Stimulated activated CD4-positive, alpha-beta T cell treated with anti-CD3 and anti-CD28 coated beads, Interleukin-1b, Interleukin-23, amount 100 ng/mL, for 1 hour (primary cell): ENCODE measurements at places on chromosomes 5 and 9.

DNA sequence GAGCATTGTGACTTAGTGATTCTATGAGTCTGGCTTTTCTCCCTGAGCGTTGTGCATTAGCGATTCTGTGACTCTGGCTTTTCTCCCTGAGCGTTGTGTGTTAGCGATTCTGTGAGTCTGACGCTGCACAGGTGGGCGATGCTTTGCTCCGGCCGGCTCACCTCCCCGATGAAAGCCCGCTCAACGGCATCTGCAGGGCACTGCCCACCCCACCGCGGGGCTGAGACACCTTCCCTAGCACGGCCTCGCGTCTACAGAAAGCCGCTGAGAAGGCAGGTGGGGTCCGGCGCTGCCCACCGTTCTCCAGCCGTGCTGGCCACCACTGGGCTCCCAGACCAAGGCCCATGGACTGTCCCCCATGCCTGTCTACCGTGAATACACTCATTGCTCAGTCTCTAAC, 12.8 kb upstream of the SLC9A3 start:
- no peak for DNase-seq

DNA sequence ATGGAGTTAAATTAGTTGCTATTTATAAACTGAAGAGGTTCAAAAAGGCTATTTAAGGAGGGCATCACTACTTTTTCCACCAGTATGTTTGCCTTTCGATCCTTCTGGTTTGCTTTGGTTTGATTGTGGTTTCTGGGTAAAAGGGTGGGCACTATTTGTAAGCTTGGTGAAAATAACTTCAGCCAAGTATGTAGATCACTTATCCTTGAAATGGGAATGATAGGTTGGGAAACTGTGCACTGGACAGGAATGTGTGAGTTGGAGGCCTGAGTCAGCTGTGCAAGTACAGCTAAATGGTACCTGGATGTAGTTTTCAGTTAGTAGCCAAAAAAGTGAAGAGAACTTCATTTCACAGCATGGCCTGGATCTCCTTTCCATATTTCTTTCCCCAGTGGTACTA, 466.2 kb downstream of the ENC1 start:
- no peak for DNase-seq

DNA sequence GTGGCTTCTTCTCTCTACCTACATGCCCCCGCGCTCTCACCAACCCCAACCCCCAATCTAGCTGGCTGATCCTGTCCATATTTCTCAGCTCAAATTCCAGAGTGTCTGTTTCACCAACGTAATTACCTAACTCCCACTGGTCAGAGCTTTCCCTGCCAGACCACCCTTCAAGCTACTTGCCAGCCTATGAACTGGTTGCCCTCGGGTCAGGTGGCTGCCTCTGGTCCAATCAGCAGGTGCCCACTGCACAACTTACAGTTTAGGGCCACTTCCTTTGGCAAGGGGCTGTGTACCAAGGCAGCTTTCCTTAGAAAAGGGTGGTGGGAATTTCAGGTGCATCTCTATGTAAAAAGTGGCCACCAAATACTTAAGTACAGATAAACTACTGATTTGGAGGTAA, 92.2 kb upstream of the SLC30A5 start:
- DNase-seq, result no peak

- DNase-seq, result no peak
Measured at GRCh38 chr9:82526577-82526976, 536.4 kb downstream of the RASEF start.

DNA sequence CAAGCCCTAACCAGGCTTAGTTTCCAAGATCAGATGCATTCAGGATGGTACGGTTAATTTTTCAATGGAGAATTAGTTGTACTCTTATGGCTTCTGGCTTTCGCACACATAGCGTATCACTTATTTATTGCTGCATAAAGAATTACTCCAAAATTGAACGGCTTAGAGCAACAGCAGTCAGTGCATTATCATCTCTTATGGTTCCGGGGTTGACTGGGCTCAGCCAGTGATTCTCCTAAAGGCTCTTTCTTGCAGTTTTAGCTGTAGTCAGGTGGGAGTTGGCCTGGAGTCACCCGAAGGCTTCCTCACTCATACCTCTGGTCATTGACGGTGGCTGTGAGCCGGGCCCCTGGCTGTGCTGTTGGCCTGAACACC, 595 bp upstream of the GRHPR start:
- no peak for DNase-seq

GRCh38 chr5:126354012-126354857, 69.0 kb upstream of the GRAMD2B start:
- no peak for DNase-seq
